Right cardiac atrium (tissue), 5 donors: ENCODE measurements at places on chromosomes 1 and 21. TPM values are rescaled to one million over a fixed set of nuclear protein-coding genes. Genes with fewer than 3 reads are reported as not detected.
A peak's percentile ranks its signal among the peaks of the same experiment; 100 is the strongest.

GRCh38 chr1:67721650-67722291 lies 36.8 kb downstream of the GADD45A start:
- no peak for DNase-seq

The KRTAP6-3 gene
- not detected for polyA plus RNA-seq

DNA sequence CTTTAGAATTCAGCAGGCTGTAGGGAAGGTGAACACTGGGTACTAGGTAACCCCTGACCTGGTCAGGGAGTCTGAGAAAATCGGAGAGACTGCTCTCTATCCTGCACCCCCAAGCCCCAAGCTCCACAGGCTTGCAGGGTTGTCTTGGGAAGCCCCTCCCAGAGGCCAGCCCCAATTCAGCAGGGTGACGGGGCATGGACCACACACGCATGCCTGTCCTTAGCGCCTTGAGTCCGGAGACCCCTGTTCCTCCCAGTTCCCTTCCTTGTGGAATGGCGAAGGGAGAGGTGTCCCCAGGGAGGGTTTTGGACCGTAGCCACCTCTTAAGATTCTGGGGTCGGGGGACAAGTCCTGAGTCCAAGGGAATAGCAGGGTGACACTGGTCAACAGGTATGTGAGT lies 116.1 kb downstream of the HLCS start:
- no peak for DNase-seq

- DNase-seq = peak; percentile 83
Measured at GRCh38 chr1:11804666-11805421, 920 bp downstream of the MTHFR start.

DNA sequence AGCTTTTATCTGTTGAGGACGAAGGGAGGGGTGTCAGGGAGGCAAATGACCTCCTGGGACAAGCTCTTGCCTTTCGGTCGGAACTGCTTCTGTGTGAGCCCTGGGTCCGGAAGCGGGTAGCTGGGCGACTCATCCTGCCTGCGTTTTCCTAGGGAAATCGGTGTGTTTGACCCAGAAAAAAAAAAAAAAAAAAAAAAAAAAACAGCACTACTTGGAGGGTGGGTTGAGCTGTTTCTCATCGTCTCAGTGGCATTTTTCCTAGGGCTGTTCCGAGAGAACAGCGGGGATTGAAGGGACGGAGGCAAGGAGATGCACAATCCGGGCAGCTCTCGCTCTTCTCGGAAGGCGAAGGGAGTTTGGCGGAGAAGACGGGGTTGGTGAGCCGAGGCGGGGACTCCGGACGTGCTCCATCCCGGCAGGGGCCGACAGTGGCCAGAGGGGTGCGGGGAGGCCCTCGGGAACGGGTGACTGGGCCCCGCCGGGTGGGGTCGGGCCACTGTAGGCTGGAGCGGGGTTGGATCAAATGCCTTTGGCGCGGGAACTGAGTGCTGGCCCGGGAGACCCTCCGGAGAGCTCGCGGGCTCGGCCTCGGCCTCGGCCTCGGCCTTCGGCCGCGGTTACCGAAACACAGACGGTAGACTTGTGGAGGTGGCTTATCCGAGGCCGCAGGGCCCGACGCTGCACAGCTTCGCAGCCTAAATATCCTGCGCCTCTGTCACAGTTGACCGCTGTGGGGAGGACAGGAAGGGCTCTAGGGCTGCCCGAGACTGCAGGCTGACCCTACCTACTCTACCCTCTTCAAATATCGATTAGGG lies 2.4 kb upstream of the BARHL2 start:
- no peak for DNase-seq

- DNase-seq = no peak
Measured at GRCh38 chr1:184693011-184693410, 61.6 kb downstream of the EDEM3 start.

The RNU1-3 gene
- polyA plus RNA-seq = not detected

- DNase-seq = no peak
Measured at GRCh38 chr1:78651241-78651640, 1.6 kb downstream of the IFI44 start.

The FGR gene
- polyA plus RNA-seq = 3.5 TPM

DNA sequence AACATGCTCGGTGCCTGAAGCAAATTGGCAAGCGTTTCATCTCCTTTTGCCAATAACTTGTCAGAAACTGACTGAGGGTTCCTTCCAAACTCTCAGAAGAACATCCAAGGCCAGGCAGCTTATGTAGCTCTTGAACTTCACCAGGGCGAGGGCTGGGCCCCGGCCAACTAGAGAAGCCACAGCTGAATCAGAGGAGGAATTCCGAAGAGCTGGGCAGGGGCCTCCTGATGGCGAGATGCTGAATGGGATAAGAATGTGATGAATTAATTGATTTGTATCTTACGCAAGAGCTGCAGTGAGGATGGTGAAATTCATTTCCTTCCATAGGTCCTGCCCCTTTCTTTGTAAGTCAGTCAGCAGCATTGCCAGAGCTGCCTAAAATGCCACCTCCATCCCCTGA lies 345.8 kb downstream of the KIF26B start:
- DNase-seq = no peak

The PPOX gene
- polyA plus RNA-seq = 15.2 TPM

DNA sequence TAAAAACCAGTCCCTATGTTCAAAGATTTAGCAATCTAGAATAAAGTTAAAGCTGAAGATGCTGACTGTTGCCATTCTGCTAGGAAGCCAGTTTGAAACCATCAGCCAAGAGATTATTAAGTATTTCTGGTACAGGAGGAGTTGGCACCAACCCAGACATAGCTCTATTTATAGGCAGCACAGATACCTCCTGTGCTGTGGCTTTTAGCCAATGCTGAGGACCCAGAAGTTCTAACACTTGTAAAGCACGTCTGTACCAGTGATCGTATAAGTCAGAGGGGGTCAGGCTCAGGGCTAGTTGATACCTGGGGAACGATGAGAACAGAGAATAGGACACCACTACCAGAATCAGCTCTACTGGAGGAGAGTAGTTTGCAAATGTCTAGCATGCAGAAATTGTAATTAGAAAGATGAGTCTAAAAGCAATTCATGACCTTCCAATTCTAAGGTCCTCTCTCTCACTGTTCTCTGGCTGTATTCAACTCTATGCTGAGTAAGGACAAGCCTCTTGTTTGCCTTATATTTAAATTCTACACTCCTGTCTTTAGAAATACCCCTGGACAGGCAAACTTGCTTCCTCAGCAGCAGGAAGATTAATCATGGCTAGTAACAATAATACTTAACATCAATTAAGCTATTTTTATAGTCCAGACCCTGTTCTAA lies 96.8 kb upstream of the PALMD start:
- DNase-seq = no peak

DNA sequence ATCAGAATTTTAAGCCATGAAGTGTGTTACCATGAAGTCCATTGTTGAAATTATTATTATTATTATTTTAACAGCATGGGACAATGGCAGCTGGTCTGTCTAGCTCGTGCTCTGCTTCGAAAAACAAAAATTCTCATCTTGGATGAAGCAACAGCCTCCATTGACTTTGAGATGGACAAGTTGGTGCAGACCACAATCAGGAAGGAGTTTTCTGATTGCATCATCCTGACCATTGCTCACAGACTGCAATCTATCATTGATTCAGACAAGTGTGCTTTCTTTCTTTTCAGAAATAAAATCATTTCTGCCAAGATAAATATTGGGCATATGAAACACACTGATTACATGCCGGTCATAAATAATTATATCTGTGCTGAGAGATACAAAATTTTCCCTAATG lies 21.0 kb downstream of the HSPA13 start:
- no peak for DNase-seq

The ORC1 gene
- 0.07 TPM for polyA plus RNA-seq

- DNase-seq = no peak
Measured at GRCh38 chr1:176745945-176746344, 283.0 kb downstream of the PAPPA2 start.

The MMP23B gene
- 15.8 TPM for polyA plus RNA-seq

The MMEL1 gene
- polyA plus RNA-seq = 1.7 TPM

GRCh38 chr1:71836904-71837303 lies 445.4 kb downstream of the NEGR1 start:
- DNase-seq = no peak

DNA sequence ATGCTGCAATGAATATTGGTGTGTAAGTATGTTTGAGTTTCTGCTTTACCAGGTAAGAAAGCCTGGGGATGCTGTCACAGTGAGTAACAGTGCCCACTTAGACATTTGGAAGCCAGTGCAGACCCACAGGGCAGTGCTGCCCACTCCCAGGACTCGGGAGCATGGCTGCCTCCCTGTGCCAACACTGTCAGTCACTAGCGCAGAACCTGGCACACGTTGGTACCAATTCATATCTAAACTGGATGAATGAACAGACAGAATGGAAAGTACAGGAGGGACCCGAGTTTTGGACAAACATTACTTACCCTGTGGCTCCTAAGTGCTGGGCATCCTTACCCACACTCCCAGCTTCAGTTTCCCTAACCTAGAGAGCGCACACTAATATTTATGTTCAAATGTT lies 1.6 kb upstream of the EVA1C start:
- no peak for DNase-seq

GRCh38 chr1:6010554-6010953 lies 18.3 kb upstream of the NPHP4 start:
- no peak for DNase-seq

DNA sequence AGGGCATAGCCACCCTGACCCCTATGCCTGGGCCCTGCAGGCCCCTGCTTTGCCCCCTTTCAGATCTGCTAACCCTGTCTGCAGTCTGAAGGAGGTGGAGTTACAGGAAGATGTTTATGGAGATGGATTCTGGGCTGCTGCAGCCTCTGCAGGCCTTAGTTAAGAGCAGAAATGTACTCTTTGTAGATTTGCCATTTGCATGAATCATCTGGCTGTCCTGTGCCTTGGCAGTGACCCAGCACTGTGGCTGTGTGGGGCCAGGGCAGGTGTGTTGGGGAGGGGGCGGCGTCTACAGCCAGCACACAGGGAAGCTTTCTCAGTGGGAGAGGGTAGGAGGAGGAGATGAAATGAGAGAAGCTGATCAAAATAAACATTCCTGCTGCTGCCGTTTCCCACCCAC lies 867.3 kb downstream of the PLA2G4A start:
- DNase-seq = no peak

GRCh38 chr1:245211761-245212160 lies 57.0 kb downstream of the KIF26B start:
- no peak for DNase-seq

GRCh38 chr1:73832276-73833181 lies 365.4 kb downstream of the LRRIQ3 start:
- no peak for DNase-seq

DNA sequence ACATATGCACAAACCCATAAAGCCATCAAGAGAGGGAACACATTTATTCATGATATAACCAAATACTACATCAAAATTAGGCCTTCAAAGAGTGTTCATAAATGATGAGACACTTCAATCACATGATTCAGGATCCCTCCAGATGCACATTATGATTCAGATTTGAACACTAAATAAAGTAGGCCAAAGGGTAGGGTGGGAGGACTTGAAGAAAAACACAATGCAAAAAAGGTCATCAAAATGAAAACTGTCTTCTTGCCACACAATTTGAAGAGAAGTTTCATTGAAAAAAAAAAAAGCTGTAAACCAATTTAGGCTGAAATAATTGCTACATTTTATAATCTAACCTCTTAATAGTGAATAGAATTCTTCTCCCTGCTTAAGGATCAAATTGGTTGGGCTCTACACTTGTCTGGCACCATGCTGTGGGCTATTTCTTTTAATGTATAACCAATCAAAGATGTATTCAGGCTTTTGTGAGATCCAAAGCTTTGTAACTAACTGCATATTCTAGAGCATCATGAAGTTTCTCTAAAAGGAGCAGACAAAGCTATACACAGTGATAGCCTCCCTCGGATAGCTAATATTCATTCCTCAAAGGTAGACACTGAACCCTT lies 58.1 kb downstream of the ZSWIM5 start:
- DNase-seq = no peak

The GLIS1 gene
- polyA plus RNA-seq = 0.14 TPM

DNA sequence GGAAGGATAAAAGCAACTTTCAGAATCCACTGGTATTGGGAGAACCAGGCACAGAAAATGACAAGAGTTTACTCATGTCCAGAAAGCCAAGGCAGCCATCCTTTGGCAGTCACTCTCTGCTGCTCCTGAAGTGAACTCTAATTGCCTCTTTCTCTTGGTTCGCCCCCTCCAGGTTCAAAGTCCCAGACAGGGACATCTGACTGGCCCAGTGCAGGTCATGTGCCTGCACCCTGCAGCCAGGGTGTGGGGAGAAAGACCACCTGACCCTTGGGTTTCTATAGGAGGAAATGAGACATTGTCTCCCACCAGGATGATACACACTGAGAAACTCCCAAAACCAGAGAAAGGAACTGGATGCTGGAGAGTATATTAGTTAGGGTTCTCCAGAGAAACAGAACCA lies 103.9 kb upstream of the SYT6 start:
- no peak for DNase-seq

DNA sequence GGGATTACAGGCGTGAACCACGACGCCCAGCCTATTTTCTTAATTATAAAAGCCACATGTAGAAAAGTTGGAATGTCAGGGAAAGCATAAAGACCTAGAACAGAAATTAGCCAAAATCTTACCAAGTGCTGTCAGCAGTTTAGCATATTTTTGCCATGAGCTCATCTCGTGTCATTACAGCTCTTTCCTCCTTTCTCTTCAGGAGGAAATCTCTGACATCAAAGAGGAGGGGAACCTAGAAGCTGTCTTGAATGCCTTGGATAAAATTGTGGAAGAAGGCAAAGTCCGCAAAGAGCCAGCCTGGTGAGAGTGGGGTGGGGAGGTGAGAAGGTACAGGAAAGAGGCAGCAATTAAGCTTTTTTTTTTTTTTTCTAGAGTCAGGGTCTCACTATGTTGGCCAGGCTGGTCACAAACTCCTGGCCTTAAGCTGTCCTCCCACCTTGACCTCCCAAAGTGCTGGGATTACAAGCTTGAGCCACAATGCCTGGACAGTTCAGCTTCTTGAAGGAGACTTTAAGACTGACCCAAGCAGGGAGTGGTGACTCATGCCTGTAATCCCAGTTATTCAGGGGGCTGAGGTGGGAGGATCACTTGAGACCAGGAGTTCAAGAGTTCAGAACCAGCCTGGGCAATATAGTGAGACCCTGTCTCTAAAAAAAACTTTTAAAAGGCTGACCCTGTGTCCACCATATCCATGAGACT lies 8.4 kb upstream of the BGLAP start:
- DNase-seq = no peak

- no peak for DNase-seq
Measured at GRCh38 chr1:42316292-42316691, 18.7 kb downstream of the FOXJ3 start.

- DNase-seq = no peak
Measured at GRCh38 chr1:38656726-38657125, 202.8 kb downstream of the RRAGC start.

The GBP1 gene
- 6.2 TPM for polyA plus RNA-seq

The RCAN1 gene
- 32.4 TPM for polyA plus RNA-seq

The WARS2 gene
- 5.2 TPM for polyA plus RNA-seq

- DNase-seq = no peak
Measured at GRCh38 chr21:44433791-44434567, 21.3 kb upstream of the LRRC3 start.

GRCh38 chr1:15046487-15047165 lies 106.9 kb upstream of the TMEM51 start:
- peak; percentile 86 for DNase-seq
